ENCODE measurements at places on chromosomes 5 and 9.

DNA sequence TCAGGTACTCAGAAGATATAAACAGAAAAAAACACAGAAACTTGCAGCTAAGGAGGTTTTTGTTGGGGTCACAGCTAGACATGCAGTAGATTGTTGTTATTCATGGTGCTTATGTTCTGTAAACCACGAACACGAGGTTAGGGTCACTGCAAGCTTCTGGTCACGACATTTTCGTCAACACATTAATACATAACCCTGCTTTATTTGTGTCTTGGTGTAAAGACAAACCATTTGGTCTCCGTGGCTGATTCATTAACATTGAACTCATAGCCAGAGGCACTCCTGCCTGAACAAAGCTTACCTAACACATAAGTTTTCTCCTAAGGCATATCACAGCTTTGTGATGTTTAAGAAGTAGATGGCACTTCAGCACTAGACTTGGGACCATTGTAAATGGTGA lies 16.9 kb downstream of the TEK start:
- no peak for DNase-seq

DNA sequence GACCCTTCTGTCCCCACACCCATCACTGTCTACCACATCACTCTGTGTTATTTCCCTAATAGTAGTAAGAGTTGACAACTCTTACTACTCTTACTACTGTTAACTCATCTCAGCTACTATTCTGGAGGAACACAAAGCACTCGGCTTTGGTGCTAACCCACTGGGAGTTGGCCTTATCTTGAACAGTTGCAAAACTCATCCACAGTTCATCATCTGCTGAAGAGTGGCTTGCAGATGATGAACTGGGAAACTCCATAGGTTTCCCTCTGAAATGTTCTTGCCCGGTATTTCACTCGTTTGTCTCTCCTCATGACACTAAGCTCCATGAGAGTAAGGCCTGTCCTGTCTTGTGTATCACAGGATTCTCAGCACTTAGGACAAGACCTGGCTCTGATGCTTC lies 221.4 kb downstream of the NR3C1 start:
- no peak for DNase-seq

GRCh38 chr9:132409828-132410528 lies at the start of gene CFAP77:
CFAP77 (plus strand) TSS chr9:132410211; CDS start chr9:132410272, 61 bp downstream.
- peak; percentile 38 for DNase-seq

- DNase-seq: no peak
Measured at GRCh38 chr5:91245871-91246270, 137.2 kb downstream of the ARRDC3 start.

DNA sequence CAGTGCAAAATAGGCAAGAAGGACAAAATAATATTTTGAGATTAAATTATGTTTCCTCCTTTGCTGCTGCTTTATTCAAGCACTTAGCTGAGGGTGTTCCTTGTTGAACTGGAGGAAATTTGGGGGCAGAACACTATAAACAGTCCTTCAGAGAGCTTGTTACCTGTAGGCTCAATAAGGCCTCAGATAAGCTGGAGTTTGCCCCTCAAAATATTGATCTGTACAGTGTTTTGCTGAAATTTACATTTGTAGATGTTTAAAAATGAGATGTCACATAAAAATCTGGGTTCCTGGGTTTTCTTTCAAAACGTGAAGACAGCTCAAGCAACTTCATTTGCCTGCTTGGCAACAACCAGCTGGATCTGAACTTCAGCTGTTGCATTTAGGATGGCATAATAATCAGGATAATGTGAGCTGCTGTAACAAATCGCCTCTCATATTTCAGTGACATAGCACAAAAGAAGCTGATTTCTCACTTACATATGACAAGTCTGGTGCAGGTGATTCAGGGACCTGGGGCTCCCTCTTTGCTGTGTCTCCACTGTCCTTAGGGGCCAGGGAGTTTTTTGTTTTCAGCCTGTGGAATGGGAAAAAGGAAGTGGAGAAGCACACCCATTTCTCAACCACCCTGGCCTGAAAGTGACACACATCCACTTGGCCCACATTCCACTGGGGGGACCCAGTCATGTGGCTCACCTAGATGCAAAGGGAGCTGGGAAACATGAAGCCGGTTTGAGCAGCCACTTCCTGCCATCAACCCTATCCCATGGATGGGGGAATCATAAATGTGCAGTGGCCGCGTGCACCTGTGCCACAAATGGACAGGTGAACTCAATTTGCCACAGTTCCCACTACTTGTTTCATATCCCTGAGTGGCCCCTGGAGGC lies 2.4 kb upstream of the PSAT1 start:
- no peak for DNase-seq

DNA sequence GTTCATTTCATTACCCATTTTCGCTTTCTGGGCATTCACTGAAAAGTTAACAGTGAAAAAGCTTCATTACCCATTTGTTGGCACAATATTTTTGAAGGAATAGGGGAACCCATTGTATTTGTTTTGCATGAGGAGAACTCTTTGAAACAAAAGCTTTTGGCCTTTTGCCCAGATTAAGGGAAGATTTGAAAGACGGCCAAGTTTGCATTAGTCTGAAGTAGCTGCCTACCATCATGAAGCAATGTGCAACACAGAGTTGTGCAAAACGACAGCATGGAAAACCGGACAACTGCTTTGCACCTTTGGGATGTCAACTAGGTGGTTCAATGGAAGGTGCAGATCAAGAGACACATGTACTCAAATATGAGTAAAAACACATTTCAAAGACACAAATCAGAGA lies 84.9 kb downstream of the TRPM3 start:
- no peak for DNase-seq

DNA sequence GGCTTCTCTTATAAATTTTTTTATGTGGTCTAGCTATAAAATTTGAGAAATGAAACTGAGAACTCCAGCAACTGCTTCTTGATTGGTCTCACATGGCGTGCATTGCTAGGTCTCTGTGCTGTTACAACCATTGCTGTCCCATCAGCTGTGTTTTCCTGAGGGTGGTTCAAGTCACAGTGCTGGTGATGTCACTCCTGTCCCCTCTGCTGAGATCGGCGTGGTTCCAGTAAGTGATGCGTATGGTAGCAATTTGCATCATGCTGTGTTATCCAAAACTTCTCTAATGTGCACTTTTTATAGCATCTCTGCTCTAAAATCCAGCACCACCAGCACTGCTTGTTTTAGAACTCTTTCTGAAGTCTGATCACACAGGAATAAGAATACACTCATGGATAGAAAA lies 112.6 kb upstream of the ZNF608 start:
- peak; percentile 0 for DNase-seq

- DNase-seq: no peak
Measured at GRCh38 chr9:6692881-6693361, 47.4 kb upstream of the GLDC start.

- DNase-seq: no peak
Measured at GRCh38 chr5:60809891-60810425, 34.1 kb downstream of the ELOVL7 start.

DNA sequence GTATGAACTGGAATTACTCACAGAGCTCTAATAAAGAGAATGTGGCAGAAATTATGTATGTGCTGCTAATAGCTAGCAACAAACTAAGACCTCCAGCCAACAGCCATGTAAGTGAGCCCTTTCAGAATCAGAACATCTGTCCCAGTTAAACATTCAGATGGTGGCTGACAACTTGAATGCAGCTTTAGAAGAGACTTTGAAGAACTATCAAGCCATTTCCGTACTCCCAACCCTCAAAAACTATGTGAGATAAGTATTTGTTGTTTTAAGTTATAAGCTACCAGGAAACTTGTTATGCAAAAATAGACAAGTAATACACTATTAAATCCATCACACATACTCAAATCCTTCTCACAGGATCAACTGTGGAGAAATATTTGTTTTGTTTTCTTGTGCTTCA lies 205.2 kb upstream of the EDIL3 start:
- DNase-seq: no peak

DNA sequence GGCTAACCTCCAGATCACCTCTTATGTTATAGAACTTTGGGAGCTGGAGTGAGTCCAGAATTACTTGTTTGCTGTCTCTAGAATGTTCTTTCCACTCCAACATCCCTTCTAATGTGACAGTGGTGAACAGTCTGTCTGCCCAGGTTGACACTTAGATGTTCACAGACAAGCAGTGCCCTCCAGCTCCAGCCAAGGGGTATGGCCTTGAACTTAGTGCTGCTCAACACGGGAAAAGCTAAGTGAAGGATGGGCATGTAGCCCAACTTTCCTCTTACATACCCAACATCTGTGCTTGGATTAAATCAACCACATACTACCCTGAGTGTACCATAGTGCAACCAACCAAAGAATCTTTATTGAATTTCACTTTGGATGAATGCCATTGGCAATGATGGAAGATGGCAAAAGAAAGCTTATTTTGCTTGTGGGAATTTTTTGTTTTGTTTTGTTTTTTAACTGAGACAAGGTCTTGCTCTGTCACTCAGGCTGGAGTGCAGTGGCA lies 201.2 kb downstream of the NXNL2 start:
- DNase-seq: no peak

GRCh38 chr9:72207278-72207677 lies 58.0 kb downstream of the GDA start:
- DNase-seq: no peak

GRCh38 chr9:78806492-78807160 lies 509.7 kb downstream of the PSAT1 start:
- DNase-seq: no peak

- DNase-seq: no peak
Measured at GRCh38 chr5:178182158-178182876, 4.9 kb downstream of the GMCL2 start.

DNA sequence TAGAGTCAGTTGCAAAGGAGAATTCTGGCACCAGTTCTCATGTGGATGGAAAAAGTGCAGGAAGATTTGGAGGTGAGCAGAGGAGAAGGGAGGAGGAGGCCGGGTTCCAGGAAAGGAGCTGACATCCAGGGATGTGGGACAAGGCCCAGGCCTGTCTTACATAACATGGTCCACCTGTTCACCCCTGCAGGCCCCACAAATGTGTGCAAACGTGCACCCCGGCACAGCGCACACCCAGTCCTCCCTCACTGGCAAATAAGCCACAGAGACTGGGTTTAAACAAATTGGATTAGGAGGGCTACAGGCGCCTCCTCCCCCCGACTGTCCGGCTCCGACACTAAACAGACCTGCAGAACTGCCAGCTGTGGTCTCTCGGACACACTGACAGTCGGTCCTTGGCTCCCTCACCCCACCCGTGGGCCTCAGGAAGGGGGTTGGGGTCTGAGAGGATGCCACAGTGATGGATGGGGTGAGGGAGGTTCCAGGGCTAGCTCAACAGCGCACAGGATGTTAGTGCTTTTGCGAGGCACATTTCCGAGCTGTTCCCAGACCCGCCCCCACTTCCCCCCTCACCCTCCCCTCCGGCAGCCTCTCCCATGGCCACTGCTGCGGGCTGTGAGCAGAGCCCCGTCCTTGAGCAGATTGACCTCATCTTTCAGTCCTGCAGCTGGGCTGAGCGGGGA lies 43.4 kb upstream of the IL17B start:
- DNase-seq: no peak

DNA sequence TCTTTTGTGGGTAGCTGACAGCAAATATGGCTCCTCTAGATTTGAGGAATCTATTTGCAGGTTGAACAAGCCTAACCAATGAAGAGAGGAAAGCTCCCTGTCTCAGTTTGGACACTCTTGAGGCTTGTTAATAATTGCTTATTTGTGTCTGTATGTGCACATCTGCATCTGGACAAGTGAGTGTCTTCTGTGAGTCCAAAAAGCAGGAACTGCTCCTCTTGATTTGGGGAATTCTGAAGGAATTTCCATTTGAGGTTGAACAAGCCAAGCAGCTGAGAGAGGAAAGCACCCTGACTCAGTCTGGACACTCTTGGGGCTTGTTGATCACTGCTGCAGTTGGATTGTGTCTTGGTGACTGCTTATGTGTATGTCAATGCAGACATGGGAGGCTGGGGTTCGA lies 211.6 kb downstream of the DTWD2 start:
- no peak for DNase-seq

GRCh38 chr9:89903141-89903475 lies 298.3 kb downstream of the GADD45G start:
- DNase-seq: no peak

GRCh38 chr5:130279386-130279785 lies 375.1 kb downstream of the CHSY3 start:
- DNase-seq: no peak

GRCh38 chr9:34551751-34552605 lies 29.2 kb upstream of the ENHO start:
- DNase-seq: no peak

DNA sequence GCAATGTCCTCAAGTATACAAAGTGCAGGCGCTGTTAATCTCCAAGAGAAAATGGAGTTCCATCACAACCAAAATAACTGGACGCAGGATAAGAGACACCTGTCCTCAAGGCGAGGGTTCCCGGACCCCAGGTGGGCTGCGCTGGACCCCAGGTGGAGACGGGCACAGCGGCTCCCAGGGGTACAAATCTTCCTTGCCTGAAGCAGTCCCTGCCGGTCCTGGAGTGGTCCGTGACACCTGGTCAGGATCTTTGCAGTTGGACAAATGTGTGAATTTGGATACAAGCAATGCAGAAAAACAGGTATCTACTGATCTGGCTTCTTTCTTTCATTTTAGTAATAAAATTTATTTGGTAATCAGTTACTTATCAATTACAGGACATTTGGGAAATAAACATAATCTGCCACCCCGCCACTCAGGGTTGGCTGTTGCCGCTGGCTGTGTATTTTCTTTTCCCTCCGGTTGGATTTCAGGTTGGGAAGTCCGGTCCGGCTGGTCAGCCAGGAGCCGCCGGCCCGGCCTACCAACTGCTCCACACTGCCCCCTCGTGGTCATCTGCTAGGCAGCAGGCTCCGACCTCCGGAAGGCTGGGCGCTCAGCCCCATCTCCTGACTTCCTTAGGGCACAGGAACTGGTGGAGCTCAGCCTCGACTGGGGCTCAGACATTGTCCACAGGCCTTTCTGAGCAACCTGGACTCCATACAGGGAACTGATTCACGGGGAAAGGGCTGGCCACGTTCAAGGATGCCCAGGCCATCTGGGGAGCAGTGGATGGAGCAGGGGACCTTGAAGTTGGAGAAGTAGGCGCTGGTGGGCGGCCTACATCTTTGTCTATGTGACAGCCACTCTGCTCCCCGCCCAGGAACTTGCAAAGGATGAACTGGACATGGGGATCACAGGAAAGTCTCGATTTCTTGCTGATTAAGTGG lies 43.4 kb downstream of the NXNL2 start:
- peak; percentile 25 for DNase-seq

GRCh38 chr5:57324861-57325260 lies 151.0 kb downstream of the GPBP1 start:
- no peak for DNase-seq

GRCh38 chr5:83151821-83152220 lies 74.5 kb downstream of the XRCC4 start:
- no peak for DNase-seq

- no peak for DNase-seq
Measured at GRCh38 chr5:14195588-14195987, 52.4 kb downstream of the TRIO start.

DNA sequence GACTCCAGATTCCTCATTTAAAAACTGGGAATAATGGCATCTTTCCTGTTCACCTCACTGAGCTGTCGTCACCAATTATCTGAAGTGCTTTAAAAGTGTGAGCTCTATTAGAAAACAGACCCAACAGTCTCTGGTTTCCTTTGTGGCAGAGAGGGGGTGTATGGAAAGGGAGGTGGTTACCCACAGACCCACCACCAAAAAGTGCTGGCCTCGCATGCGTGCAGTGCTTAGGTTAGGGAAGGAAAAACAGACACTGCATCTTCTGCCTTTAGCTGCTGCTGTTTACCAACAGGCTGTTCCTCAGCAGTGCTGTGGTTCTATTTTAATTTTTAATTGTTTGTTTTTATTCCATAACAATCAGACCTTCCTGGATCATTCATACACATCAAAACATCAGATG lies 249.6 kb downstream of the PIK3R1 start:
- no peak for DNase-seq

- no peak for DNase-seq
Measured at GRCh38 chr9:125911861-125912644, 164.9 kb downstream of the PBX3 start.
